ENCODE measurements at places on chromosomes 3 and 15. TPM values are rescaled to one million over a fixed set of nuclear protein-coding genes. Genes with fewer than 3 reads are reported as not detected.
A peak's percentile ranks its signal among the peaks of the same experiment; 100 is the strongest.

DNA sequence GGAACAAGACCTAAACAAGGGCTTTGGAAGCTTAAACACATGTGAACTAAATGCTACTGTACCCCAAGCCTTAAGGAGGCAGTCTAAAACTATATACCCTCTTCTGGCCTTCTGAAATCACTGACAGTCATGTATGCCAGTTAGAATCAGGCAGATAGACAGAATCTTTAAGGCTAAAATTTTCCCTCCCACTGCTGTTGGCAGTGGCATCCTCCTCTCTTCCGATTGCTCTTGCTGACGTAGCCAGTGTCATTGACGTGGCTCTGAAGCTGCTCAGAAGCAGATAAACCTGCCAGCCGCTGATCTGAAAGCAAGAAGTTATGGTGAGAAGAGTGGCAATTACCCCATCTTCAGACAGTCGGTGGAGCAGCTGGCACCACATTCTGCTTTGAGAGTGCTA lies 3.3 kb downstream of the RYR3 start:
- no peak overlapping the region for H3K27ac ChIP-seq
- peaks cover 10% of the 10 kb centered on the region for H3K4me1 ChIP-seq
- H3K4me3 ChIP-seq, result no peak overlapping the region
- no peaks in the 10 kb centered on the region for H3K36me3 ChIP-seq
- no peaks in the 10 kb centered on the region for H3K27me3 ChIP-seq
- no peak for DNase-seq

DNA sequence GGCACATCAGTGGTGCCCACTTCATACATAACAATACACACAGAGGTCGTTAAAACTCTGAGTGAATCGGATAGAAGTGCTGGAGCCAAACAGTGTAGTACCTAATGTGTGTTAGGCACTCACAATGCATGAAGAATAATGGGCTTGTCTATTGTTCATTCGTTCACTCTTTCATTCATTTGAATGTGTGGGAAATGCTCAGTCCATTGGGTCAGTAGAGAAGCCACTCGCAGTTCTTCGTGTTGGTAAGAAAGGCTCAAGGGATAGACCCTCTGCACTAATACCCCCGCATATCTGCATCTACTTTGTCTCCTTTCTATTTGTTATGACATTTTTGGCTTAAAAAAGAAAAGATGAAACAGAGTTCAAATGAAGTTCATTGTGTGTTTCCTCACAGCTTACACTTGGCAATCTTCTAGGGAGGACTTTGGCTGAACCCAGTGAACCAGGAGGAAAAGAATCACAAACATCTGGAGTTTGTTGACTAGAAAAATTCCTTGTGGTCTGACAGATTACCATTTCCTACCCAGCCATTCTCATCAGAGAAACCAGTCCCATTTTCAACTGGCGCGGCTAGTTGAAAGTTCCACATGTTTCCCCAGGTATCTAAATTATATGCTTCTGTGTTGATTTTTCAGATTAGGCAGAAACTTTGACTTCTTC lies 32.8 kb upstream of the MFSD1 start:
- peak overlapping the region; percentile 10 for H3K27ac ChIP-seq
- no peaks in the 10 kb centered on the region for H3K36me3 ChIP-seq
- H3K4me3 ChIP-seq, result no peak overlapping the region
- peaks cover 20% of the 10 kb centered on the region for H3K4me1 ChIP-seq
- H3K27me3 ChIP-seq, result no peaks in the 10 kb centered on the region

GRCh38 chr3:29527246-29527645 lies 246.4 kb downstream of the RBMS3 start:
- no peaks in the 10 kb centered on the region for H3K36me3 ChIP-seq
- H3K4me3 ChIP-seq, result no peak overlapping the region
- peaks cover 8% of the 10 kb centered on the region for H3K4me1 ChIP-seq
- no peak for DNase-seq
- H3K27me3 ChIP-seq, result no peaks in the 10 kb centered on the region

The MNS1 gene
- total RNA-seq, result 4.0 TPM

The UBA7 gene
- 86.4 TPM for total RNA-seq

The TUSC2 gene
- 31.6 TPM for total RNA-seq

The PIGBOS1 gene
- 11.2 TPM for total RNA-seq

All from body of pancreas (tissue), 4 donors.